Activated CD8-positive, alpha-beta memory T cell treated with anti-CD3 and anti-CD28 coated beads, Interleukin-2, amount 10 ng/mL, durations not matched to agents 7 days and 5 days (primary cell): ENCODE measurements at places on chromosomes 3 and 15.

DNA sequence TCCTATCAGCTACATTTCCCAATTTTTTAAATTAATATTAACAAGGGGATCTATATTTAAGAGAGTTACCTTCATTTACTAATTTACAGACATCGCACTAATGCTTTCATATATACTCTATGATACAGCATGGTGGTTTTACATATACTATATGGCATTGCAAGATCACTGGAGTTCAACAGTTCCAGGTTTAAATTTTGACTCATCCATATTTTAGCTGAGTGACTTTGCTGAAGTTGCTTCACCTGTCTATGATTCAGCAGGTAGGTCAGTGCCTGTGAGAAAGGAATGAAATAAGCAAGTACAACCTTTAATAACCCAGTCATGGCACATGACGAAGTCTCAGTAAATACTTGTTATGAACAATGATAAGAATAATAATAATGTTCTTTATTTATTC lies 211.1 kb downstream of the P3H2 start:
- H3K27me3 ChIP-seq: no peaks in the 10 kb centered on the region
- H3K4me1 ChIP-seq: no peaks in the 10 kb centered on the region
- DNase-seq: no peak

DNA sequence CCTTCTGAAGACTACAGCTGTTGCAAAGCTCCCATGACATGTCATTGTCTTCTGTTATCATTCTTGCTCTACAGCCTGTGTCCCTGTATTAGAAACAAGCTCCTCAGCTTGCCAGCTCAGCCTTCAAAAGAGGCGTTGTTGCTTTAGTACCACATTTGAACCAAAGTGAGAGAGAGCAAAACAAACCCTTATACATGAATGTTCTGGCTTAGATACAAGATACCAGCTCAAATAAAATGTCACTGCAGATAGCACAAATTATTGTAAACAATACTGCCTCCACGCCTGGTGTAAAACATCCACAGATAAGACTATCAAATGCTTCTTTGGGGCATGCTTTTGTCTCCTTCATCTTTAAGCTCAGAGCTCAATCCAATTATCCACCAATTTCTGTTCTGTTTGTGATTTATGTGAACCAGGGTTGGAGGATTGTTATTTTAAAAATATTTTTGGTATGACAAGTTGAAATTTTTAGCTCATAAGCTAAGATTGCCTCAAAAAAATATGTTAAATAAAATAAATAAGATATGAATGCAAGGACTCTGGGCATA lies 403.6 kb upstream of the CDIN1 start:
- H3K4me1 ChIP-seq: no peaks in the 10 kb centered on the region
- no peak for DNase-seq
- H3K36me3 ChIP-seq: no peaks in the 10 kb centered on the region
- no peak overlapping the region for H3K4me3 ChIP-seq
- H3K27ac ChIP-seq: no peak overlapping the region

DNA sequence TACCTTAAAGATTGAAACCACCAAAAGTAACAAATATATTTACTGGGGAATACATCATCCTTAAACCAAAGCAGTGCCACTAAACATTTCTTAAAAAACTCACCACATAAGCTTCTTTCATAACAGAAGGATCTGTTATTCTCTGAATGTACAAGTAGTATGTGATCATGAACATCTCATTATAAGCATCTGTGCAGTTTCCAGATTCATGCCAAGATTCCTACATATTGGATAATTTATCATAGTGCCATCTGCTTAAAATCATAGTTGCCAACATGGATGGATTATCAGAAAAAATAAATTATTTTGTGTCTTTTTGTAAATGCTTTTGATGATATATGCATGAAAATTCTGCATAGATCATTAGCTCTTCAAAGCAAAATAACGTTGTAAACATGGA lies 21.8 kb upstream of the BCHE start:
- no peak for DNase-seq
- no peaks in the 10 kb centered on the region for H3K4me1 ChIP-seq
- no peak overlapping the region for H3K27ac ChIP-seq
- no peaks in the 10 kb centered on the region for H3K27me3 ChIP-seq

DNA sequence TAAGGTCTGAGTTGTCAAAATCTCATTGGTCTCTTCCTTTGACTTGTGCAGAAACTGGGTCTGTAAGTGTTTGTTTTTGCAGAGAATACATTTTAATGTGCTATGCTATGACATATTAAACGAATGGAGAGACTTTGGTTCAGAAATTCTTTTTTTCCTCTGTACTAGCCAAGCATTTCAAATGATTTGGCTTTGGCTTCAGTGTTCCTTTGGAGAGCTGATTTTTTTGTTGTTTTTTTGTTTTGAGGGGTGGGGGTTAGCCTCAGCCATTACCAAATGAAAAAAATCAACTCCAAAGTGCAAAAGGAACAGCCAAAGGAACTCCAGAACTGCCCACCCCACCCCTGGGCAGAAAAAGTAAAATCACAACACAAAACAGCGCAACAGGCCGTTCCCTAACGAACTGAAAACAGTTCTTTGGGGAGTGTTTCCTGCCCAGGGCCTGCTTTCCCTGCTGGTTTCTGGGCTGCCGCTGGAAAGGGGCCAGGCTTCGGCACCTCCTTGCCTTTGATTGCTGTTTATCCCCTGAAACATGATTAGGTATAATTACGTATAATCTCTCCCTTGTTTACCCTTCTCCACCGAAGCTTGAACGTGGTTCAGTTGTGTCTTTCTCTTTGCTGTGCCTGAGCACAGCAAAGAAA lies 57.6 kb upstream of the NEO1 start:
- H3K27ac ChIP-seq: no peak overlapping the region
- H3K4me1 ChIP-seq: no peaks in the 10 kb centered on the region
- DNase-seq: no peak
- H3K27me3 ChIP-seq: peaks cover 67% of the 10 kb centered on the region
- H3K4me3 ChIP-seq: no peak overlapping the region

GRCh38 chr3:49519916-49520385 lies 34.3 kb upstream of the BSN start:
- H3K4me1 ChIP-seq: peaks cover 7% of the 10 kb centered on the region
- H3K27ac ChIP-seq: no peak overlapping the region
- DNase-seq: no peak

GRCh38 chr3:152756807-152757206 lies 78.1 kb upstream of the P2RY1 start:
- no peaks in the 10 kb centered on the region for H3K27me3 ChIP-seq
- no peak overlapping the region for H3K27ac ChIP-seq
- no peak for DNase-seq

- H3K36me3 ChIP-seq: no peaks in the 10 kb centered on the region
- DNase-seq: no peak
- no peaks in the 10 kb centered on the region for H3K27me3 ChIP-seq
- no peaks in the 10 kb centered on the region for H3K4me1 ChIP-seq
- H3K4me3 ChIP-seq: no peak overlapping the region
These were observed 83.2 kb downstream of the GADL1 start for GRCh38 chr3:30811151-30811795.

- H3K27me3 ChIP-seq: peaks cover 3% of the 10 kb centered on the region
- no peak overlapping the region for H3K27ac ChIP-seq
- H3K36me3 ChIP-seq: peaks cover 5% of the 10 kb centered on the region
- no peak for DNase-seq
- H3K4me3 ChIP-seq: no peak overlapping the region
These were observed 1.2 kb downstream of the TTC23 start for GRCh38 chr15:99248000-99248715.

DNA sequence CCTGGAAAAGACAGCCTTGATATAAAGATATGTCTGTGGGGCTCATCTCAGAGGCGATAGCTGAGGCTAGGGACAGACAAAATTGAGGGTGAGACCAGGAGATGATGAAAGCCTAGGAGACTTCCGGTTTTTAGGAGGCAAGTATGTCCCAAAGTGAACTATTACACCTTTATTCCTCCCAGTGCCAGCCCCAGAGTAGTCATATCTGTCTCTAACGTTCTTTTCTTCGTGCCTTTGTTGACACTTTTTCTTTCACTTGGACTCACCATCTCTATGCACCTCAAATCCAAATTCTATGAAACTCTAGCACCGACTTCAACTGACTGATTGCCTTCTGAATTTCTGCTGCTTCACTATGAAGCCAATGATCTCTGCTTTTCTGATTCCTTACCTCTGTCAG lies 93.8 kb upstream of the RASGRP1 start:
- peaks cover 56% of the 10 kb centered on the region for H3K4me1 ChIP-seq
- H3K4me3 ChIP-seq: no peak overlapping the region
- no peak for DNase-seq
- no peaks in the 10 kb centered on the region for H3K27me3 ChIP-seq
- peak overlapping the region; percentile 62 for H3K27ac ChIP-seq

DNA sequence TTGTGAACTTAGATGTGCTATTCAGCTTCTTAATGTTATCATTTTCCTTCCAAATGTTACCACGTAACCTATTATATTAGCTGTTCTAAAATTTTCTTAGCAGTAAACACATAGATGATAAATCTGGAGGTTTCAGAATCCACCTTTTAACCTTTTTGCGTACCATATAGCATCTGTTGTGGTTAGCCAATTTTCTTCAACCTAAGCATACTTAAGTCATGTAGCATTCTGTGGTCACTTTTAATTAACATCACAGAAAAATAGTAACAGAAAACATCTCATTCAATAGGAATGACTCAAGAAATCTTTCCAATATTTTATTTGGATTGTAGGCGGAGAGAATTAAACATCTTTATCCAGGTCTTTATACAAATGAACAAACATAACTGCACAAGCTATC lies 1465.3 kb upstream of the GBE1 start:
- H3K4me3 ChIP-seq: no peak overlapping the region
- no peak overlapping the region for H3K27ac ChIP-seq
- H3K27me3 ChIP-seq: no peaks in the 10 kb centered on the region
- no peak for DNase-seq
- H3K36me3 ChIP-seq: no peaks in the 10 kb centered on the region
- no peaks in the 10 kb centered on the region for H3K4me1 ChIP-seq
